GM06990 (cell line): ENCODE measurements at places on chromosomes 4 and X.

GRCh38 chrX:101287402-101287801 is 3.7 kb downstream of the TAF7L start:
- no peak for DNase-seq

GRCh38 chrX:38426785-38427184 is 74.4 kb downstream of the OTC start:
- no peak for DNase-seq

GRCh38 chr4:24884902-24885301 is 27.9 kb downstream of the CCDC149 start:
- DNase-seq = no peak

DNA sequence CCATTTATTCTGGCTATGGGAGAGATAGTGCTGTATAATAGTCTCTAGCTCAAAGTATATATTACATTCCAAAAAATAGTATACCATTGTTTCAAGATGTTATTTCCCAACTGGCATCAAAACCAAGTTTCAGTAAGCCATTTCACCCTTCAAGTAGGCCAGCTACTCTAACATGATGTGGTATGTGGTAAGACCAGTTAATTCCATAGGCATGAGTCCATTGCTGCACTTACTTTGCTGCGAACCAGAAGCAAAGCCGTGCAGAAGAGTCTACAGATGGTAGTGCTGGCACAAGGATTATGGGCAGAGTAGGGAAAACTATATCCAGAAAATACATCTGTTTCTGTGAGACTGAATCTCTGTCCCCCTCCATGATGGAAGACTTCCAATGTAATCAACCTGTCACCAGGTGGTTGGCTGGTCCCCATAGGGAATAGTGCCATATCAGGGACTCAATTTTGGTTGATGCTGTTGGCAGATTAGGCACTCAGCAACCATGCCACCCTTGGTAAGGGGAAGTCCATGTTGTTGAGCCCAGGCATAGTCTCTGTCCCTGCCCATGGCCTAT is 49.8 kb upstream of the HSD17B10 start:
- no peak for DNase-seq

- no peak for DNase-seq
Measured at GRCh38 chrX:140799216-140799615, 89.7 kb downstream of the LINC00632 start.

DNA sequence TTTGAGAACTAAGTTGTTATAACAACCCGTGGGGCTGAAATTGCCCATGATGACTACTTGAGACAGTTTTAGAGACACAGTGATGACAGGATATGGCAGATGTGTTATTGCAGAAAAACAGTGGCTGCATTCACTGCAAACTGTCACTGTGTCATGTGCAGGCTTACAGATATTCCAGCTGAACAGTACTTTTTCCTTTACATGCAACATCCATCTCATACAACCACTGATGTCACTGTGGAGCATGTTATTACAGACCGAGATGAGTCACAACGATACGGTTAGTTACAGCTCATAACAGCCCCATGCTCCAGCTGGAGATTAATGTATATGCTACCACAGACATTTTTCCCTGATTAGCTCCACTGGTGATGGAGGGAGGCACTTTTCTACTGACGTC is 207.4 kb downstream of the TMA16 start:
- peak; percentile 28 for DNase-seq

DNA sequence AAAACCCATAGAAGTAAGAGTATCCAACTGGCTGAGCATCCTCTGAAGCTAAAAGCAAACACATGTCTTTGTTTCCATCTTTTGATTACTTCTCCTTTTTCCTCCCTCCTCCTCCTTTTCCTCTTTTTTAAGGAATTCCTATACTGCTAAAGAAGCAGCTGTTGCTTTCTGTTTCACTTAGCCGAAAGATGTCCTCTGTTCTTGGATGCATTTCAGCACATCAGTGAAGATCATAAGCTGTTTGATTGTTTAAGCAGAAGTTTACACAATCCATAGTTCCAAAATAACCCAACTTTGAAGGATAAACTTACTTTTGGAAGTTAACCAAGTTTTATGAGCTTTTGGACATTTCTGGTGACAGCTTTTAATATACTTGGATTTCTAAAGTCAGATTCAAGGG is 55.1 kb upstream of the TNIP3 start:
- no peak for DNase-seq

GRCh38 chrX:18793601-18794089 is 86.2 kb downstream of the PPEF1 start:
- DNase-seq = no peak
